Cortex of kidney (tissue), 1 donor: ENCODE measurements at places on chromosomes 12 and 14.

GRCh38 chr14:35042632-35043031 is 3.4 kb upstream of the FAM177A1 start:
- DNase-seq, result no peak

DNA sequence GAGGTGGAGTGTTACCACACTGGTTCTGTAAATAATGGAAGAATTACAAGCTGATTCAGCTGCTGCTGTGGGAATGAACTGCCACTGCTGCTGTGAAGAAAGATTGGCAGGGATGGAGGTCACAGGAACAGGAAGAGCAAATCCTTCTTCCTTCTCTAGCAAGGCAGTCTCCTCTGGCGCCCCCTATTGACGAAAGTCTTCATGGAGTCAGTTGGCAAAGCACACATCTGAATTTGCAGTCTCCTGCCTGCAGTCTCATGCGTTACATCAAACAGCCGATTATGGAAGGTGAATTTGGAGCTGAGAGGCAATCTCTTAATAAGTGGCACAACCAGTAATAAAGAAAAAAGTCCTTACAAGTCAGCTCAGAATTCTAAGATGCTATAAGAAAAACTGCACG is 106.0 kb upstream of the TMTC1 start:
- no peak for DNase-seq

DNA sequence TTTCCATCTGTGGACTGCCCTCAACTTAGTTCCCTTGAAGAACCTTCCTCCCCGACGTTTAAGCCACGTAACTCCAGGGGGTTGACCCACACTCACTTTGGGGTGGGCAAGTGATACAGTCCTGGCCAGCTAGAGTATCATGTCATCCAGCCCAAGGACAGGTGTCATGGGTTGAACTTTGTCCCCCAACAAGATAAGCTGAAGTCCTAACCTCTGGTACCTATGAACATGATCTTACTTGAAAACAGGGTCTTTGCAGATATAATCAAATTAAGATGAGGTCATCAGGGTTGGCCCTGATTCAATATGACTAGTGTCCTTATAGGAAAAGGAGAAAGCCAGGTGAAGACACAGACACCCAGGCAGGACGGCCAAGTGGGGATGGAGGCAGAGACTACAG is 68.6 kb downstream of the ITPK1 start:
- no peak for DNase-seq

DNA sequence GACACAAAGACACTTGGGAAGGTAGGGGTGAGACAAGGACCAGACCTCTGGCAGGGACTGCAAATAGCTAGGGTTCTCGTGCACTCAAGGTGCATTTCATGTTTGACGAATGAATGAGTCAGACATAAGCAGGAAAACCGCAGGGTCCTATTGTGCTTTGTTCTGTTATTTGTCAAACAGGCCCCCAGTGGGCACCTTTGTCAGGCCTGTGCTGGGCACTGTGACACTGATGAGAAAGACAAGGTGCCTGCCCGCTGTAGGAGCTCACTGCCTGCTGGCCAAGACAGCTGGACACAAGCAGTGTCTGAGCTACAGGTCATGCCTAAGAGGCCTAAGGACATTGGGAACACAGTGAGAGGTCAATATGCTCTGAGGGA is 2.3 kb downstream of the OTUB2 start:
- DNase-seq, result no peak

DNA sequence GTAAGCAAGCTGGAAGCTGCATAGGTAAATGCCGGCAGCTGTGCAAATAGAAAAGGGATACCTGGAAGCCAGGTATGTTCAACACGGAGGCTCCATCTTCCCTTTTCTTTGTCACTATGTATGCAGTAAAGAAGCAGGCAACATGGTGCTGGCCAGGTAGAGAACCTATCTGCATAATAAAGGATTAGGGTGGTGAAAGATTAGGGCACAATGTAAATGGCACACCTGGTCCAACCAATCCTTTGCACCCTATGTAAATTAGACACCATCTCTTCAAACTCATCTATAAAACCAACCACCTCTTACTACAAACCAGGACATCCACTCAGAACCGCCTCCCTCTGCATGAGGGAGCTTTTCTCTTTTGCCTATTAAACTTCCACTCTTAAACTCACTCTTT is 32.3 kb downstream of the RPS29 start:
- no peak for DNase-seq

GRCh38 chr12:79414252-79414651 is 276.5 kb downstream of the PAWR start:
- DNase-seq, result no peak

DNA sequence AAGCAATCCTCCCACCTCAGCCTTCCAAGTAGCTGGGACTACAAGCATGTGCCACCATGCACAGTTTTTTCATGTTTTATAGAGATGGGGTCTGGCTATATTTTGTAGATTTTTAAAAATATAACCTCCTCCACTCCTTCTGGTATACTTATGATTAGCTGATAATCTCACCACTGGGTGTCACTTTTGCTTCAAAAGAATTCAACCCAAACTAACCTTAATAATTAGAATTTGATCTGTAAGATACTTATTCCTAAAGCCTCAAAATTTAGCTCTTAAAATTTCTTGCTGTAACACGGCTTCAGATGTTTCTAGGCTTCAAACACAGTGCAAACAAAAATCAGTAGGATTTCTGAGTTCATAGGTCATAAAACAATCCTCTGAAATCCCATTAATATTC is 130.3 kb downstream of the CEP83 start:
- no peak for DNase-seq

DNA sequence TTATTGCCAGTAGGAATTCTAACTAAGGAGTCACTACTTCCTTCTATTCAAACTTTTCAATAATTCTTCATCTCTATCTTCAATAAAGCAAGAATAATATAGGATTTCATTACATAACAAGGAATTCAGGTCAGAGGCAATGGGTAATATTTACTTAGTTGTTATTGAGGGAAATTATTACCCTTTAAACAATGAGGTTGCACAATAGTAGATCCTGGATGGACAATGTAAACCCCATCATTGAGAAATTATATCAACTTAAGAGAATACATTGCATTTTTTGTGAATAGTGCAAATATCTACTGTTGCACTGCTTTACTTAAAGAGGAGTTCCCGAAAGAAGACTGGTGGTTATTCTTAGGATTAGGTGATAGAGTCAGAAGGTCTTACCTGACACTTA is 43.8 kb downstream of the A2M start:
- no peak for DNase-seq

DNA sequence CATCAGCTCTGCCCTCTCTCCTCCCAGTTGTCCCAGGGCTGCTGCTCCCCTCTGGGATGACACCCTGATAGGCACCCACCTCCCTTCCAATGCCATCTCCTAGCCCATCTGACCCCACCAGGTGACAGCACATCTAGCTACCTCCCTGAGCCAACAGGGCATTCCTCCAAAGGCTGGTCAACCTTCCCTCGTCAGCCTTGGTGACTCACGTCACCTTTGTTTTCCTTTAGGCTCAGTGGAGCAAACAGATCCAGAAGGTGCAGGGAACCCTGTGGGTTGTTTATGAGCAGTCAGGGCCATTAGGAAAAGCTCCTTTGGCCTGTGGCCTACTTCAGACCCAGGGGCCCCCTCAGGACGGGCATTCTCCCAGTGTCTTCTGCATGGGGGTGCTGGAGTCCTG is 32.4 kb downstream of the PIGH start:
- no peak for DNase-seq

DNA sequence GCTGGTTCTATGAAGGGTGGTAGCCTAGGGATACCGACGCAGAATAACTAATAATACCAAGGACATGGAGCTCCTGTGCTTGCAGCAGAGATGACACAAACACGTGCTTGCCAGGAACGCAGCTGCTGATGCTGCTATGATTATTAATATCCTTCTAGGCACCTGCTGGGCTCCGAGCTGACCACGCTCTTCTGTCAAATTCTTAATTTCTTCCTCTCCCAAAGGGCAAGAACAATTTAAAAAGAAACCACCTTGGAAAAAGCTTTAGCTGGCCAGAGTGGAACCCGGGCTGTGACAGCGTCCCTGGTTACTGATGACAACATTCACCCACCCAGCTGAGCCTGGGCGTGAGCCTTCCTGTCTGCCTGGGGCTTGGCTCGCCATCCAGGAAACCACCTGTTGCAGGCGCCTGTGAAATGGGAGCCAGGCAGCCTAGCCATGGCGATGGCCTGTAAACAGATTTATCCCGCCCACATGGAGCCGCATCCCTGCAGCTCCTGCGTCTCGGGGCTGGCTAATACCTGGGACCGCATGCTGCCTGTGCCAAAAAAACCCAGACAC is 28.8 kb downstream of the CLMN start:
- no peak for DNase-seq

DNA sequence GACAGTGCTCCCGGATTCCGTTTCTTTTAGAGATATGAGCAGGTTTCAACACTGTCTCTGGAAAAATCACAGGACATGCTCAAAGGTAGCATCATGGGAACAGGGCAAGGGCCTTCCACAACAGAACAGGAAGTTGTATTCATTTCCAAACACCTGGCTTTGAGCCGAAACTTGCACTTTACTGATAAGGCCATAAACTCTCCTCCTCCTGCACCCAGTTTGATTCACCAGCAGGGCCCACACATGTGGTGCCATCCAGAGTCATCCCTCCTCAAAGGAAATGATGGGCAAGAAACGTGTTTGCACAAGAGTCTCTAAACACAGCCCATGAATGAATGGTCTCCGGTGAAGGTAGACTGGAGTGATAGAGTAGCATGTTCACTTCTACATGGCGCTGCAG is 268.4 kb upstream of the FKBP4 start:
- DNase-seq, result no peak

DNA sequence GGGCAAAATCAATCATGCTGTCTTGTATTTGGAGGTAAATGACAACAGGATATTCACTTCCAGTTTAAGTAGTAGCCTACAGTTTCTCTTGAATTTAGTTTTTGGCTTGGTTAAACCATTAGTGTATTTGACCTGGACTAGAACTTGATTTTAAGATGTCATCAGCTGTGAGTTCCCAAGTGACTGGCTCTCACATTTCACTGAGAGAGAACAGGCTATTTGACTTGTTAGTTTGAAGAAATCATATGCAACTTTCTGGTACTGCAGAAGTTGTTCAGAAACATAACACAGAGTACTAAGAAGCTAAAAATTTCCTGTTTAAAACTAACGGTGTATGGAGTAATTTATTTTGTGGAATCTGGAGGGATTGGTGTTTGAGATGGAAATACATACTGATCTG is 22.3 kb downstream of the MNAT1 start:
- no peak for DNase-seq

DNA sequence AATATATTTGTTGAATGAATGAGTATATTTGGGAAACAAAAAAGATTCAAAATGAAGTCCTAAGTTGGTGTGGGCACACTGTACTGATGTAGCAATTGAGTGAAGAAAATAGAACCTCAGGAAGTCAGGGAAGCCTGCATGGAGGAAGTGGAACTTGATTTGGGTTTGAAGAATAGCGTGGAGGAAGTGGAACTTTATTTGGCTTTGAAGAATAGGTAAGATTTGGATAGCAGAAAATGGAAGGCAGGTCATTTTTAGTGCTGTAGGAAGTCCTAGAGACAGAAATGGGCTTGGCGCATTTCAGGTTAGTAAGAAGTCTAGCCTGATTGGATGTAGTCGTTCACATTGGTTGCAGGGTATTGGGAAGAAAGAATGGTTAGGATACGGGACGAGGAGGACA is 5.4 kb downstream of the C12orf75 start:
- DNase-seq, result no peak

DNA sequence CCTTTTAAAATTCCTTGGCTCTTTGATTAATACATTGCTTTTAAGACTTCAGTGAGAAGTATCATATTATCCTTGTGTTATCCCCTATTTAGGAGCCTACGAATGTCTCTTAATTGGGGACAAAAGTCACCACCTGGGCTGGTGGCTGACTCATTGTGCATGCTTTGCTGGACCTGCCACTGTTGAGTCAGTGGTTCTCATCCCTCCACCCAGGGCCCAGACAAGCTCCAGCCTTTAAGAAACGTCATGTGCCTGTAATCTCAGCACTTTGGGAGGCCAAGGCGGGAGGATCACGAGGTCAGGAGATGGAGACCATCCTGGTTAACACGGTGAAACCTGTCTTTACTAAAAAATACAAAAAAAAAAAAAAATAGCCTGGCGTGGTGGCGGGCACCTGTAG is 57.9 kb downstream of the OTX2 start:
- no peak for DNase-seq

DNA sequence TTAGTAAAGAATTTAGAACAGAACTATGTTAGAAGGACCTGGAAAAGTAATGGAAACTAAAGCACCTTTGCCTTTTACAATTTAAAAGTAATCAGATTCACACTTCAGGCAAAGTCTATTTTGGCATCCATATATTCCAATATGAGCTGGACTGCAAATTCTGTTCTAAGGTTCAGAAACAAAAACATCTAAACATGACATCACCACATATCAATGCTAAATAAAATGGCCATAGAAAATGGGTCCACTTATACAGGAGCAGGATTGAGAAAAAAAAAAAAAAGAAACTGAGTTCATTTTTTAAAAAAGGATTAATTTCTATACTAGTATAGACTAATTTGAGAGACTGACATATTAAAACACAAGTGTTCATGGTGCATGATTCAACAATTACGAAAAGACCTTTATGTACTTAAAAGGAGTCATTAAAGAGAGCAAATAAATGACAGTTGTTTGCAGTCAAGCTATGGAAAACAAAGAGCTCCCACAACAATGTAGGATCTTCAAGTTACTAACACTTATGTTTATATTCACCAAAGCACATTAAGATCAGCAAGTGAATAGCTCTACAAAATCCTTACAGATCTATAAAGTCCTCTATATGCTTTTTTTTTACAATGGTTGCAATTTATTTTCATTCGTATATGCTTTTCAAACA is 45.7 kb downstream of the DICER1 start:
- DNase-seq, result no peak

DNA sequence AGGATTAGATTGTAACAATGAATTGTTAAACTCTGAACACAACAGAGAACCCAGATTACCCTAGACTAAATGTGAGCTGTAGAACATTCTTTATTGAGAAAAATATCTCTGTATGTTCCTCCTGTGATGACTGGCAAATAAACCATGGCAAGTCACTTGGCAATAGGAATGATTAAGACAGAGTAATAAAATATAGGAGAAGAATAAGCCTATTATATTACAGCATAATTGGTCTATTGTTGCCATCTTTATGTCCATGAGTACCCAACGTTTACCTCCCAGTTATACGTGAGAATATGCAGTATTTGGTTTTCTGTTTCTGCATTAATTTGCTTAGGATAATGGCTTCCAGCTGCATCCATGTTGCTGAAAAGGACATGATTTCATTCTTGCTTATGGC is 211.2 kb upstream of the AVPR1A start:
- DNase-seq, result no peak

DNA sequence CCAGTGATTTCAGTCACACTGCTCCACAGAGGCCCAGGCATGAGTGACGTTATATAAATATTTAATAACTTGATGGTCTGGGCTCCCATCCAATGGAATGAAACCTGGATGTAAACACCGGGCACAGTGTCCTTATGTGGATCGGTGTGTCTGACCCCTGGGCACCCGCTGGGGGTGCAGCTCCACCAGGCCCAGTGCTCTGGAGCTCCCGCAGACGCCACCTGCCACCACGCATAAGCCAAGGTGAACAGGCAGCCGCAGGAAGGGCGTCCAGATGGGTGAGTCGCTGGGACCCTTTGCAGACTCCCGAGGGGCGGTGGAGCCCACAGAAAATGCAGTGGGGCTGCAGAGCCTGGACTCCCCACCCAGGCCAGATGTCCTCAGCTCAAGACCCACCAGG is 121.6 kb downstream of the SCARB1 start:
- DNase-seq, result no peak
